ENCODE measurements at places on chromosomes 12 and 14.

- DNase-seq, result no peak
These were observed 35.2 kb downstream of the LGR5 start for GRCh38 chr12:71474791-71475190.

GRCh38 chr12:50929831-50930230 lies 22.5 kb upstream of the HIGD1C start:
- DNase-seq, result no peak

DNA sequence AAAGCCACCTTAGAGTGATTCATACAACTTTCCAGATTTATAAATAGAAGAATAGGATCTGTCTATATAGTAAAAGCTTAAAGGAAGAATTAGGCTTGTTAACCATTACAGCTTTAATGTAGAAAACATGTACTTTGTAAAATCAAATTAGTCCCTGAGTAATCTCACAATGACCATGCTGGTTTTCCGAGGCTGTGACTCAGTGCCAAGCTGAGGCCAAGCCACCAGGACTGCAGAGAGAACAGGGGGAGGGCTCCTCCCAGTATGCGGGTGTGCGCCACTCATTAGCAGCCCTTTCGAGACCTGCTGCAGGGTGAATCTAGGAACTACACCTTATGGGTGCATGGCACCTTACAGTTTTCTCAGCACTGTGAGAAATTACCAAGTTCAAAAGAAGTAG lies 167.0 kb downstream of the EFCAB11 start:
- DNase-seq, result no peak

- DNase-seq, result no peak
These were observed 129.0 kb downstream of the AACS start for GRCh38 chr12:125194163-125194773.

GRCh38 chr12:29088611-29089219 lies 60.4 kb upstream of the FAR2 start:
- DNase-seq, result no peak

GRCh38 chr14:95200404-95200803 lies 43.1 kb upstream of the DICER1 start:
- DNase-seq, result no peak

DNA sequence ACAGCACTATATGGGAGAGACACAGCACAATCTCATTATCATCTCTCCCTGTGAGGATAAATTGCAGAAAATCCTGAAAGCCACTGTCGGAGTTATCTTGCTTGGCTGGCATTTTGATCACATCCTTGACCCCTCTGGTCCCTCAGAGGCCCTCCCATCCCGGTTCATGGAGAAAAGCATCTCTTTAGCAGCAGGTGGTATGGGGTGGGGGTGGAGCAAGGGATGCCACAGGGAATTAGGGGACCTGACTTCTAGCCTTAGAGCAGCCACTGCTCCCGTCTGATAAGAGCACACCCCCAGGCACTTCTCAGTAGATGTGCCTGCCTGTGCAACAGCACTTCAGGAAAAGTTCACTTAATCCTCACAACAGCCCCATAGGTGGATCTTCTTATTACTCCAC lies 38.6 kb downstream of the GRIN2B start:
- no peak for DNase-seq

All from NT2/D1 (cell line).